ENCODE measurements at places on chromosomes 2 and 18. TPM values are rescaled to one million over a fixed set of nuclear protein-coding genes. Genes with fewer than 3 reads are reported as not detected.

- no peak for DNase-seq
Measured at GRCh38 chr2:46229134-46230063, 67.8 kb upstream of the EPAS1 start.

Gene ASTL
- polyA plus RNA-seq, result not detected

Gene SKA1
- 5.4 TPM for polyA plus RNA-seq

DNA sequence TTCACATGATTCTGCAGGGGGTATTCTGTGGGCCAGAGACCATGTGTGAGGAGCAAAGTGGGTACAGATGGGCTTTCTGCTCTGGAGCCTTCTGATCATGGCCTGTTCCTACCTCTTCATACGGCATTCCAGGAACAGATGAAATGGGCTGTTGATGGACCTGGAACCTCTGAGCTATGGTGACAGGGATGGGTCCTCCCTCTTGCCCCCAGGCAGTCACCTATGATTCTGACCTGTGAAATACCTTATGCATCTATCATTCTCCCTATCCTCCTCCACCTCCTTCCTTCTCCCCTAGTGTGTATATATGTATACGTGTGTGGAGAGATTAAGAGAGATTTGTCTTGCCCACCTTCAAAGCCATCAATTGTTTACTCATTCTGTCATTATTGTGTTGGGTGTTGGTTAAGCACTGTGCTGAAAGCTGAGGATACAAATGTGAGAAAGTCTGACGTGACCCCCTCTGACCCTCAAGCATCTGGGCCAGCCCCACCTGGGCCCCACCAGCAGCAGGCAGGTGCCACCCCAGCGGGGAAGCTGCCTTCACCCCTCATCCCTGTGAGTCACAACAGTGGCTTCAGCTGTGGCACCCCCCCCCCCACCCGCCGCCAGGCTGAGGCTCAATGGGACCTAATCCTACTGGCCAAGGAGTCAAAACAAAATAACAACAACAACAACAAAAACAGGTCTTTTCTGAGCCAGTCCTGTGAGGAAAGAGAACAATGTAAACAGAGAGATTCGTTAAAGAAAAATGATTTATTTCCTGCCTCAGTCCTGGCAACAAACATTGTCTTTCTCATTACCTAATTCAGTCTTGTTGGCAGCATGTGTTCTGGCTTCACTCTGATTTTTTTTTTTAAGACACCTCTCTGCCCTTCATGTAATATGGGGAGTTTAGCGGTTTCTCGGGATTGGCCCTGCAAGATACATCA is 103.8 kb upstream of the CDC42EP3 start:
- DNase-seq, result no peak

GRCh38 chr2:127768775-127769479 is 42.0 kb downstream of the WDR33 start:
- no peak for DNase-seq

Gene SLC35F6
- polyA plus RNA-seq, result 7.4 TPM

- no peak for DNase-seq
Measured at GRCh38 chr2:6523476-6523875, 342.2 kb downstream of the CMPK2 start.

All from sigmoid colon (tissue), 7 donors.